Activated CD8-positive, alpha-beta memory T cell treated with anti-CD3 and anti-CD28 coated beads for 4 hours (primary cell): ENCODE measurements at places on chromosomes 2 and 18.

- DNase-seq, result no peak
Measured at GRCh38 chr18:43486462-43486861, 209.2 kb upstream of the SYT4 start.

- DNase-seq, result no peak
Measured at GRCh38 chr18:22783662-22784076, 149.5 kb upstream of the RBBP8 start.

GRCh38 chr2:195017890-195018289, 639.1 kb upstream of the SLC39A10 start:
- DNase-seq, result no peak

DNA sequence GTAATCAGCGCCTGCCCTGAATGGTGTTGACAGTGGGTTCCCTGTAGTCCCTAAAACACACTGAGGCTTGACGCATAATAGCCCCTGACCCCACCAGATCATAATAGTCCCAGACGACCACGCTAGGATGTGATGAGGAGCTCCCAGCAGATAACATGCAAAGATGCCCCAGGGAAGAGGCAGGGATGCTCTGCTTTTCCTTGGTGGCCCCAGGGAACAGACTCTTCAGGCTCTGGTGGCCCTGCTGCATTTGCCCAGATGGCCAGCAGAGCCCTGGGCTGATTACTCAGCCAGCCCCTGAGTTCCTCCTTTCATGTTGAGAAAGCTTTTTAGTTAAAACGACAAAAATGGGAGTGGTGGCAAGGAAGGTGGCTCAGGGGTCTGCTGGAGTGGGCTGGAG, 5.9 kb upstream of the NCKAP5 start:
- DNase-seq, result no peak

DNA sequence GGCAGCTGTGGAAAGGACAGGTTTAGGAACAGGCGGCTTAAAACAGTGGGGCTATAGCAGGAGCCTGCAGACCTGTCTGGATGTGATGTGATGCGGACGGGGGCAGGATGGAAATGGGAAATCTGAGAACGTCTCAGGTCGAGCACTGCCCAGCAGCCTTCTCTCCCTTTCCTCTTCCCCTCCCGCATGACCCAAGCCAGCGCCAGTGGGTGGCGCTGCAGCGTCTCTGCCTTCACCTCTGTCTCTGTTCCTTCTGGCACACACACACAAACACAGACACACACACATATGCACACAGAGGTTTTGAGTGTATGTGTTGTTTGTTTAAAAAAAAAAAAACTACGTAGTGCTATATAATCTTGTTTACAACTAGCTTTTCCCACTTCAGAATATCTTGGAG, 82.0 kb upstream of the SLC66A3 start:
- no peak for DNase-seq

- DNase-seq, result no peak
Measured at GRCh38 chr2:214005337-214005736, 405.5 kb upstream of the VWC2L start.

DNA sequence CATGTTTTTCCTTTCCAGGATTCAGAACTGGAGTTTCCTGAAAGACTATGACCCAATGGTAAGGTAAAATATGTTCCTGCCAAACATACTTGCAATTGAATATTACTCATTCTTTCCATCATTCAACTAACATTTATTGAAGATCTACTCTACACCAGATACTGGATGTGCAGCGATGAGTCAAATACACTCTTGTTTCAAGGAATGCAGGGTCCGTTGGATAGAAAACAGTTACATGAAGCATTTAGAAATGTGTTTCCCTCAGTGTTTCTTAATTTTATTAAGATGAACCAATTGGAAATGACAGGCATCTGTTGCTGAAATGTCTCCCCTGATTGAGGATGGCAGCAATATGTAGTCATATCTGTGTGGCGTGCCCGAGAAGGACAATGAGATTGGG, 14.8 kb upstream of the SLC66A3 start:
- no peak for DNase-seq

- DNase-seq, result no peak
Measured at GRCh38 chr18:74604361-74604760, 6.7 kb downstream of the ZNF407 start.

DNA sequence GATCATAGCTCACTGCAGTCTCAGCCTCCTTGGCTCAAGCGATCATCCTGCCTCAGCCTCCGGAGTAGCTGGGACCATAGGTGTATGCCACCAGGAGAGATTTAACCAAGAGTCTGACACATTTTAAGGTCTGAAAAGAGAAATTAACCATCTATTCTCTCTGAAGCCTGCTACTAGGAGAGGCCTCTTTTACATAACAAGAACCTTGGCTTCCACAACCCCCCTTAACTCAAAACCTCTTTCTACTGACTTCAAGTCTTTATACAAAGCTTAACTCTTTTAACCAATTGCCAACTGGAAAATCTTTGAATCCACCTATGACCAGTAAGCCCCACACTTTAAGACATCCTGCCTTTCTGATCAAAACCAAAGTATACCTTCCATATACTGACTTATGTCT, 279.9 kb upstream of the CELF4 start:
- no peak for DNase-seq

DNA sequence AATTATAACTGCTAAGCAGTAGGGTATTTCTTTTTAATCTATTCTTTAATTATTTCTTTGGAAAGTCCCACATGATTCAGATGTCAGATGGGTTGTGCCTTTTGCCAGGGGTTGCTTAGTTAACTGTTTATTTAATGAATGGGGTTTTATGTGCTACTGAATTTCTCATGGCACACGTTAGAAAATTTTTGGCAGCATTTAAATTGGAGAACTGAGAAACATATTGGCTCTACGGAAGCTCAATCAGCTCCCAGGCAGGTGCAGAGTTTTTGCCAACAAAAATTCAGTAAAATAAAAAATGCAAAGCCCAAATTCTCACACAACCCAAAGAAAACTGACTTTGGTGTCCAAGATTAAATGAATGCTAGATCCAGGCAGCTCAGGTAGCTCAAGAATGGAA, 467.2 kb downstream of the NRXN1 start:
- DNase-seq, result no peak

- no peak for DNase-seq
Measured at GRCh38 chr2:201933792-201934237, 99.8 kb upstream of the FZD7 start.
